ENCODE measurements at places on chromosomes 12 and 14. TPM values are rescaled to one million over a fixed set of nuclear protein-coding genes. Genes with fewer than 3 reads are reported as not detected.

The TM9SF1 gene
- polyA plus RNA-seq = 51.5 TPM

GRCh38 chr12:108980831-108981618, 39.8 kb downstream of the SVOP start:
- no peak for DNase-seq

DNA sequence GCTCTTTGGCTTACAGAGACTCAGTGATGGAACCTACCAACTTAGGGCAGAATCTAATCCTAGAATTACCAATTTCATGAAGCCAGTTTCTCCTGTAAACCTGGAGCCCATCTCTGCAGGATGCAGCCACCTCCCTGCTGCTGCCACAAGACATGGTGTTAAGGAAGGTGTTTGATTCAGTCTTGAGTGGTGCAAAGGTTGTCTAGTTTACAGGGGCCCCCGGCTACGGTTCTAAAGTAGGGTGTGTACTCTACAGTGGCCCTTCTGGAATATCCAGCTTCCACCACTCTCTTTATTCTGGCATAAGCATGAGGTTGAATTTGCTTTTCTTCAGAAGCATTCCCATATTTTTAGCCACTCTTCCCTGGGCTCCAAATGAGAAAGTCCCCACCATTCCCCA, 154.1 kb upstream of the GRIP1 start:
- no peak for DNase-seq

DNA sequence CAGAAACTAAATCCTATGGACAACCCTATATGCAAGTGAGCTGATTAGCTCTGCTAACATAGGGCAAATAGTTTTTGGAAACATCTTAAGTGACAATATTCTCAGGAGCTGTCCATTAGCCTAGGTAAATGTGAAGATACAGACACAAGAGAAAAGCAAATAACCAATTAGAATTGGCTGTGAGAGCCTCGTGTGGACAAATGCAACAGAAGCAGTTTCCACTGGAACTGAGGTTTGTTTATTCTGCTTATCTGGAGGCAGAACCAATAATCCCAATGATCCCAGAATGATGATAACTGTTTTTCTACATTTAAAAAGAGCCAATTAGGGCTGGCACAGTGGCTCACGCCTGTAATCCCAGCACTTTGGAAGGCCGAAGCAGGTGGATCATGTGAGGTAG, 43.2 kb upstream of the YAF2 start:
- DNase-seq = no peak

DNA sequence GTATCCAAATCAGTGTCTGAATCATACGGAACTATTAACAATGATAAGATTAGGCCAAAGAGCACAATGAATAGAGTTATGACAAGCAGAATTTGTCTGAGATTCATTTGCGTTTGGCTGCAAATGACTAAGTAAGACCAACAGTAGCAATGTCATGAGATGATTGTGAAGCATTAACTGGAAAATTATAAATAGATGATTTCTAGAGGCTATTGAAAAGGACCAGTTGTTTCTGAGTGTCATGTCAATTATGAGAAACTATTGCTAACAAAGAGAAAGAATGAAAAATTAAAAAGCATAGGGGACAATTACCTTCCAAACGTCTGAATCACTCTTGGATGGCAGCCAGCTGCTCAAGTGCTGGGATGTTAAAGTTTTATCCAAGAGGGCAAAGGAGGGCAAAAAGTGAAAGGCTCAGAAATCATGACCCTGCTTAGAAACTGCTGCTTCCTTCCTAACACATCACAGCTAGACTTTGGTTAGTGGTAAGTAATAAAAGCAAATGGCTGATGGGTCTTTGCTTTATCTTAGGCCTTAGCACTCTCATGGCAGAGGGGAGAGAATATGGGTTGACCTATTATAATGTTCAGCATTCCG, 89.0 kb downstream of the AKAP6 start:
- DNase-seq = no peak

- no peak for DNase-seq
Measured at GRCh38 chr12:19003141-19003540, 126.4 kb upstream of the PLEKHA5 start.

GRCh38 chr14:54577494-54577893, 10.6 kb downstream of the SAMD4A start:
- no peak for DNase-seq

Measured in A549 (cell line).